Lung (tissue), 17 donors: ENCODE measurements at places on chromosomes 6 and 20.

- no peaks in the 10 kb centered on the region for H3K36me3 ChIP-seq
- no peaks in the 10 kb centered on the region for H3K27me3 ChIP-seq
These were observed 28.2 kb downstream of the CBFA2T2 start for GRCh38 chr20:33518071-33518470.

- H3K27me3 ChIP-seq: no peaks in the 10 kb centered on the region
- no peaks in the 10 kb centered on the region for H3K36me3 ChIP-seq
- H3K4me3 ChIP-seq: no peak overlapping the region
- peaks cover 12% of the 10 kb centered on the region for H3K4me1 ChIP-seq
- no peak overlapping the region for H3K27ac ChIP-seq
These were observed 121.8 kb downstream of the COL12A1 start for GRCh38 chr6:75084018-75084417.

- H3K36me3 ChIP-seq: no peaks in the 10 kb centered on the region
- DNase-seq: no peak
- H3K27ac ChIP-seq: no peak overlapping the region
- H3K27me3 ChIP-seq: no peaks in the 10 kb centered on the region
- H3K4me1 ChIP-seq: no peaks in the 10 kb centered on the region
- H3K4me3 ChIP-seq: no peak overlapping the region
These were observed 59.9 kb downstream of the KAT14 start for GRCh38 chr20:18197382-18198070.

DNA sequence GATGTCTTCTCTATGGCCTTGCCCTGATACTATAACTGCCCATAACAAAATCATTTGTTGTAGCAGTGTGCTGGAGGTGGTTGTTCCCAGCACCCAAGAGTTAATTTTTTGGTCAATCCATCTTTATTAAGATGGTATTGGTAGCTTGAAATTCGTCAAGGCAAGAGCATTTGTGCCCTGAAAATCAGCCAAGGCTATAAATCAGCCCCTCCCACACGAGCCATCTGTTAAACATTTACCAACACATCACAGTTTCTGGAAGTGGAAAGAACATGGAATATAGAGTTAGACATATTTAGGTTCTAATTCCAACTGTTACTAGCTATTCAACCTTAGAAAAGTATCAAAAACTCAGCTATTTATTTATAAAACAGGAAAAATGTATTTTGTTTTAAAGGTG, 888.4 kb upstream of the GJE1 start:
- H3K27ac ChIP-seq: no peak overlapping the region
- H3K36me3 ChIP-seq: no peaks in the 10 kb centered on the region
- no peaks in the 10 kb centered on the region for H3K27me3 ChIP-seq

- H3K27me3 ChIP-seq: no peaks in the 10 kb centered on the region
- DNase-seq: no peak
- no peak overlapping the region for H3K4me3 ChIP-seq
- H3K36me3 ChIP-seq: no peaks in the 10 kb centered on the region
These were observed 235.0 kb downstream of the GMPR start for GRCh38 chr6:16473184-16473907.

- H3K27ac ChIP-seq: no peak overlapping the region
- DNase-seq: peak; percentile 54
- no peaks in the 10 kb centered on the region for H3K36me3 ChIP-seq
- peaks cover 28% of the 10 kb centered on the region for H3K27me3 ChIP-seq
These were observed 1.4 kb downstream of the BTN1A1 start for GRCh38 chr6:26501482-26501986.

GRCh38 chr20:46135856-46136633, 17.9 kb downstream of the CD40 start:
- no peak overlapping the region for H3K4me3 ChIP-seq
- no peak for DNase-seq
- H3K36me3 ChIP-seq: no peaks in the 10 kb centered on the region
- H3K27me3 ChIP-seq: no peaks in the 10 kb centered on the region

- no peak for DNase-seq
- H3K4me3 ChIP-seq: no peak overlapping the region
- no peak overlapping the region for H3K27ac ChIP-seq
- no peaks in the 10 kb centered on the region for H3K36me3 ChIP-seq
These were observed 12.7 kb downstream of the FAM110A start for GRCh38 chr20:845941-846893.

DNA sequence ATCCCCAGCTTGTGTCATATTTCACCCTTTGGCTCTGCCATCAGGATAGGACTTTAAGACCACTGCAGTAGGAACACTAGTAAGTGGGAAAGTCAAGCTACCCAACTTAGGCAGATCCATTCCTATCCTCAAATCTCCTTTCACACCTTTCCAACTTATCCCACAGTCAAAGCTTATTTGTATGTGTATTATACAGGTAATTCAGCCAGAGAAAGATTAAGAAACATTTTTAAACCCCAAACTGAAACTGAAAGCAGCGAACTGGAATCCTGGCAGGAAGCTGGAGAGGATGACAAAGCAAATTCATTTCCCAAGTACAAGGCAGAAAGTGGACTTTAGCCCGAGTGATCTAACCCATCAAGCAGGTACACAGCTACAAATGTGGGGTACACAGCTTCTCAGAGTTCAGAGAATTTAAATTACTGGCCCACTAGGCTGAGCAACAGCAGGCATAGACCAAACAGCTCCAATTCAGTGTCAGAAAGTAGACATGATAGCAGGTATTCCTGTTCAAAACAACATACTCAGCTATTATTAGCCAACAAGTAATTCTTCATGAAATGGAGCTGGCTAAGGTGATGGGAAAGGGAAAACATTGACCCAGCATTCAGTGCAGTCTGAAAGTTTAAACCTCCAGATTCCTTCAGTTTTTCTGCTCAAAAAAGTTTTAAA, 39.1 kb downstream of the ILRUN start:
- peak; percentile 52 for DNase-seq
- no peaks in the 10 kb centered on the region for H3K27me3 ChIP-seq
- peaks cover 35% of the 10 kb centered on the region for H3K4me1 ChIP-seq

DNA sequence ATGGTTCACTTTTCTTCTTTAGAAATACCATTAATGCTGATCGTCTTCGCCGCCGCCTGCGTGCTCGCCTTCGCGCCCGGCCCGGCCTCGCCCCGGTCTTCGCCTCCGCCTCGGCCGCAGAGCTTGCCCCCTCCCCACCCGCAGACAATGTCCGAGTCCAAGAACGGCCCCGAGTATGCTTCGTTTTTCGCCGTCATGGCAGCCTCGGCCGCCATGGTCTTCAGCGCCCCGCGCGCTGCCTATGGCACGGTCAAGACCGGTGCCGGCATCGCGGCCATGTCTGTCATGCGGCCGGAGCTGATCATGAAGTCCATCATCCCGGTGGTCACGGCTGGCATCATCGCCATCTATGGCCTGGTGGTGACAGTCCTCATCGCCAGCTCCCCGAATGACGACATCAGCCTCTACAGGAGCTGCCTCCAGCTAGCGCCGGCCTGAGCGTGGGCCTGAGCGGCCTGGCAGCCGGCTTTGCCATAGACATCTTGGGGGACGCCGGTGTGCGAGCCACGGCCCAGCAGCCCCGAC, 4.8 kb upstream of the PRPH2 start:
- H3K27me3 ChIP-seq: no peaks in the 10 kb centered on the region
- H3K36me3 ChIP-seq: no peaks in the 10 kb centered on the region
- DNase-seq: peak; percentile 73
- peak overlapping the region; percentile 76 for H3K27ac ChIP-seq

DNA sequence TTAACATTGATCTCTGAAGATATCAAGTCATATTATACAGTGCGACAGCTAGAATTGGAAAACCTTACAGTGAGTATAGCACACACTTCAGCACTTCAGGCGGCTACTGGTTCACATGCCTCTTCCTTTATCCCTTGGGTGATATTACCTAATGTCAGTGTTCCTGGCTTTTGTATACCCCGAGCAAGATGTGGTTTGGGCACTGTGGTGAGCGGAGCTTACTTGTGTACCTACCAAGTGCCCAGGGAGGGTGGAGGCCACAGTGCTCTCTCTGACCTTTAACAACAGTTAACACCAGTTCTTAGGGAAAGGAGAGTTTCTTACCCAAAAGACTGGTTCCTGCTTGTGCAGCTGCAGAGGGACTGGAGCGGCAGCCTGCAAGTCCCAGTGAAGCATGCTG, 64.4 kb downstream of the PTPN1 start:
- DNase-seq: no peak
- H3K4me3 ChIP-seq: no peak overlapping the region
- no peak overlapping the region for H3K27ac ChIP-seq
- peaks cover 19% of the 10 kb centered on the region for H3K4me1 ChIP-seq
- H3K36me3 ChIP-seq: peaks cover 25% of the 10 kb centered on the region

DNA sequence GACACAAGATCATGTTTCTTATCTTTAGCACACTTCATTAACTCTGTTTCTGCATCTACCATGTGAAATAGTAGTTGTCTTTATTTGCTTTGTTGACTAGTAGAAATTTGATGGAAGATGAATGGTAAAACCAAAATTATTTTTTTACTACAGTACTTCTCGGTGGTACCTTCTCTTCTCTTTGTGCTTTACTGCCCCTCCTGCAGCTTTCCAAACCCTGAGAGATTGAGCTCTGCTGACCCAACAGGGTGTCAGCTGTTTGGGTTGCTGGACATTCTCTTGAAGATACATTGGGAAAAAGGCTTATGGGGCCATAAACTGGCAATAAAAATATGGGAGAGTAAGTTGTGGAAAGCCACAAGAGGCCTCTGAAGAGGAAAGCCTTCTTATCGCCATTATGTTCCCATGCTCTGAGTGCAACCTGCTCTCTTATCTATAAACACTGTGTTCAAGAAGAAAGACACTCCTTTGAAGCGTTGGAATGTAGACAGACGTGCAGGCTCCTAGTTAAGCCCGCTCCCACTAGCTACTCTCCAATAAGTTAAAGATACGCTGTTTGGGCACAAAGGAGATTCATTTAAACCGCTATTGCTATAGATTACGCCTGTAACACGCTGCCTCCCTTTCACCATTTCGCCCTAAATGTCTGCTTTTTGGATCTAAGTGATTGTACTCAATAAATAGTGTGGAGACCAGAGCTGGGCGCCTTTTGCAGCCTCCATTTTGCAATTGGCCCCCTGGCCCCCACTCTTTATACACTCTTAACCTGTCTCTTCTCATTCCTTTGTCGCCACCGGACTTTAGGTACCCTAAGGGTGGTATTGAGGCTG, 60.1 kb upstream of the PRSS16 start:
- peak overlapping the region; percentile 88 for H3K27ac ChIP-seq
- H3K4me1 ChIP-seq: no peaks in the 10 kb centered on the region
- H3K4me3 ChIP-seq: peak overlapping the region; percentile 51
- no peaks in the 10 kb centered on the region for H3K27me3 ChIP-seq

GRCh38 chr20:31862506-31862905, 7.8 kb downstream of the DUSP15 start:
- H3K27ac ChIP-seq: no peak overlapping the region
- no peaks in the 10 kb centered on the region for H3K36me3 ChIP-seq
- peaks cover 4% of the 10 kb centered on the region for H3K4me1 ChIP-seq

DNA sequence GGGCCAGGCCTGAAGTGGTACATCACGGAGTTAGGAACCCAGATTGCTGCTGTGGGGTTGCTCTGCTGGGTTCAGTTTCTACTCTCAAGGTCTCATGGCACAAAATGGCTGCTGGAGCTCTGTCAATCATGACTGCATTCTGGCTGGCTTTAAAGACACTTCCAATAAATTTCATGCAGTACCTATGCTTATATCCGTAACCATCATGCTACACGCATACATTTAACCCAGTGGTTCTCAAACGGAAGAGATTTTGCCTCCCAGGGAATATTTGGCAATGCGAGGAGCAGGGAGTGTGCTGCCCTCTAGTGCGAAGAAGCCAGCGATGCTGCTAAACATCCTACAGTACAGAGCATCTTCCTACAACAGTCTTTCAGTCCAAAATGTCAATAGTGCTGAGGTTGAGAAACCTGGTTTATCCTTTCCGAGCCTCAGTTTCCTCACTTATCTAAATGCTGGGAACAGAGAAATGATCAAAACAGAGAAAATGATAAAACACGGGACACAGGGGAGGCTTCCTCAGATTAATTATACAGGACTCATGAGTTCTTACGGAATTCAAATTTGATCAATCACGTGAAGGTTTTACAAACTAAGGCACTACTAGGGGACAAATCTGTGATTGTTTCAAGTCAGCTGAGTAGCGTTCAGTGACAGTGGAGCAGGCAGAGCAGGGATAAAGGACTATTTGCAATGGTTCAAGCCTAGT, 9.6 kb upstream of the SLC2A10 start:
- no peaks in the 10 kb centered on the region for H3K36me3 ChIP-seq
- no peak overlapping the region for H3K4me3 ChIP-seq
- no peaks in the 10 kb centered on the region for H3K4me1 ChIP-seq
- no peaks in the 10 kb centered on the region for H3K27me3 ChIP-seq

DNA sequence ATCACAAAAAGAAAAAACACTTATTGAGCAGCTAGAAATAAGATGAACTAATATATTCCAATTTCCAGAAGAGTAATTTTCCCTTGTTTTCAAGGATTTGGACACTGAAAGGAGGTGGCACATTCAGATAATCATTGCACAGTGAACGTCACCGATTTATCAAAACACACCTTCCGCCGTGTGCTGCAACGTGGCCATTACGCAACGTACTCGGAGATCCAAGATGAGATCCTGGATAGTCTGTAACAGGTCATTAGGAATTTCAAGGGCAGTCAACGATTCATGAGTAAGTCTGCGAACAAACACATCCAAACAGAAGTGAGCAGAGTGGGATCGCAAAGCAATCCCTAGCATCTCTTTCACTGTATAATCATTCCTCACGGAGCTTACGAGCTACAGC, 93.0 kb downstream of the HUS1B start:
- H3K27ac ChIP-seq: no peak overlapping the region
- no peak for DNase-seq
- no peaks in the 10 kb centered on the region for H3K4me1 ChIP-seq
- H3K27me3 ChIP-seq: no peaks in the 10 kb centered on the region
- no peak overlapping the region for H3K4me3 ChIP-seq
